ENCODE measurements at places on chromosomes 5 and 9.

DNA sequence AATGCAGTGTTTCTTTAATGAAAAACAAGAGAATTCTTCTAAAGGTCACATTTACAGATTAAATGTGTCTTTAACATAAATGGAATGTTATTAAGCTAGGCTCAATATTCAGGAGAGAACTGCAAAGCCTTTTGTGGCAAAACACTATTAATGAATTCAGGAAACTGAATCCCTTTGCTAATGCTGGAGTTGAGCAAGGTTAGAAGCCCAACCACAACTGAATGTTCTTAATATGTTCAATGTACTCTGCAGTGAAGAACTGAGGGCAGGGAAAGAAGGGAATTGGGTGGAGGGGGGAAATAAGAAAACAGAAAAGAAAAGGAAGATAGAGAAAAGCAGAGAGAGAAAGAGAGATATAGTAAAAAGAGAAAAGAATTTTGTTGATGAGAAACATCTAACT lies 276.7 kb upstream of the TMEM161B start:
- DNase-seq, result no peak

GRCh38 chr5:124580925-124581737 lies 165.3 kb downstream of the ZNF608 start:
- DNase-seq, result no peak

GRCh38 chr5:132429463-132430440 lies 60.2 kb downstream of the SLC22A5 start:
- DNase-seq, result no peak

DNA sequence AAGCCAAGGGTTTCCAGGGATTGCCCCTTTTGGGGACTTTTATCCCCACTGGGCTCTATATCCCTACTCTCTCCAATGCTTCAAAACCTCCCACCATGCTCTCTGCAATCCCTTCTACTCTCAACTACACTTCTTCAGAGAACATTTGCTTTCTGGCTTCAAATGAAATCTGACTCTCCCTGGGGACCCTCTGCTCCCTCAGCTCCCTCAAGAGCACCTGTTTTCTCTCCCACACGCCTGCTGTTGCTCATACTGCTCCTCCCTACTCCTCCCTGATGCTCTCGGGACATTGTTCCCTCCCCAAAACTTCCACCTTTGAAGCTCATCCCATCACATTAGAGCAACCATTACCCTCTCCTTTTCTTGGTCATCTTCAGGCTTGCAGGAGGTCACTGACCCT lies 344.9 kb downstream of the CDK5RAP2 start:
- no peak for DNase-seq

DNA sequence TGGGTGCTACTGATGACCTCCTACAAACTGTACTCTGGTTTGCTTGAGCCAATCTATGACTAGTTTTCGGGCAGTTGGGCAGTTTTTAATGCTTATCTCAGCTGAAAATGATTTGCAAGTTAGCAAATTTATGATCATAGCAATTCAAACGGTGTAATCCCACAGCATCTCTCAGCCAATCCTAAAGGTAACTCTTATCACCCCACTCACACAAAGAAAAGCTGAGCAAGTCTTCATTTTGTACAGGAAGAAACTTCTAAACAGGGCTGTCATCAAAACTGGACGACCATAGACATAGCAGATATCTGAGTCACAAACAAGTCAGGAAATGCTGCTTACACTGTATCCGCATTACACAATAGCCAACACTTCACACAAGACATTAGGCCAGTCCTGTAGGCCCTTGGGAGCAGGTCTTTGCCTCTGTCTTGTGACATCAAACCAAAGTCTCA lies 2.6 kb upstream of the ENC1 start:
- no peak for DNase-seq

DNA sequence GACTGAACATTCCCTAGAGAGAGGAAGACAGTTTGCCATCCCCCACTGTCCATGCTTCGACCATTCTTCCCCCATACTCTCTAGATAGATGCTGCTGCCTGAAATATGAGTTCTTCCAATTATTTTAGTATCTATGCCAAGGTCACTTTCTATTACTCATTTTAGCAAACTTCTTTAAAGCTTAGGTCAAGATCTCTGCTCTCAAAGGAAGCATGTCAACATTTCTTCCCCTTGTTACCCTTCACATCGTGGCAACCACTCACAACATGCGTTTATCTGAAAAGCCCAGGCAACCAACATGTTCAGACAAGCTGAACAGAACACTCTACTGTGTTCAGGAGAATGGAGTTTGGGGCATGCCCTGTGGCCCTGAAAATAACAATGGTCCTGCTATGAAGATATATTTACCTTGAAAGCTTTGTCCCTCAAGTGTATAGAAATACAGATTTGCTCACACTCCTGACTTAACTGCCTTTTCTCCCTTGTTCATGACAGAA lies 138.4 kb upstream of the KIF2A start:
- no peak for DNase-seq

GRCh38 chr5:174491761-174492350 lies 232.5 kb upstream of the MSX2 start:
- DNase-seq, result no peak

GRCh38 chr9:135306699-135307098 lies 172.9 kb upstream of the PPP1R26 start:
- DNase-seq, result no peak

DNA sequence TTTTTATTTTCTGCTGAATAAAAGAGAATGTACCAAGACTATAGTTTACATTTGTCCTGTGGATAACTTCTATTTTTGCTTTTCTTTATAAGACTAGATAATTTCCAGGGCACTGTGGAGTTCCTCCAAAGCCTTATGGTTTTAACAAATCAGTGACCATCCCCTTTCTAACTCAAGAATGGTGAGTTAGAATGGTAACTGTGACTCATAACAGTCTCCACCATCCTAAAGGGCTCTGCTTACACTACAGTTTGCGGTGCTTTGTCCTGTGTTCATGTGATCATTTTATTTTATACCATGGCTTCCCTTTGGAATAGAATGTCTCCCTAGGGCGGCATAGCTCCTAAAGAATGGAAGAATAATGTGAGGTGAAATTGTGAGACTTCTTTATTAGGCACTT lies 30.2 kb downstream of the WDR36 start:
- DNase-seq, result no peak

DNA sequence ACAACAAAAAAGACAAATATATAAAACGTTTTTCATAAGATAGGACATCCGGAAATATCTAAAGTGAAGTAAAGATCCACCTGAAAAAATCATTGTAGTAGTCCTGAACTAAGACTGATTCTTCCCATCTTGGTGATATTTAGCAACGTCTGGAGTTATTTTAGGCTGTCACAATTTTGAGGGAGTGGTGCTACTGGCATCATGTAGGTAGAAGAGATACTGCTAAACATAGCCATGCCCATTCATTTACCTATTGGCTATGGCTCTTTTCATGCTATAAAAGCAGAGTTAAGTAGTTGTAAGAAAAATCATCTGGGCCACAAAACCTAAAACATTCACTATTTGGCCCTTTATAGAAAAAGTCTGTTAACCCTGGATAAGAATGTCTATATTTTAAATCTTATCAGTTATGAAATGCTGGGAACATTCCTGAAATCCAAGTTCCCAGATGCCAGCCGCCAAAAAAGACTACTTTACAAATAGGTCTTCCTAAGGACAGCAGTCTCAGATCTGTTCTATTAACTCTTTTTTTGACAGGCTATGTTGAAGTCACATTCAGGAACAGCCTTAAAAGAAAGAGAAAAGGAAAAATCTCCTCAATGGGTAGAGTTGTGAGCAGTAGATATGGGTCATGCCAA lies 27.0 kb downstream of the RAPGEF6 start:
- DNase-seq, result no peak

- no peak for DNase-seq
Observed at GRCh38 chr5:169251333-169252084, 49.4 kb downstream of the SLIT3 start.

Data from amygdala (tissue), 56 donors.